Naive thymus-derived CD4-positive, alpha-beta T cell (primary cell): ENCODE measurements at places on chromosomes 11 and 22.

DNA sequence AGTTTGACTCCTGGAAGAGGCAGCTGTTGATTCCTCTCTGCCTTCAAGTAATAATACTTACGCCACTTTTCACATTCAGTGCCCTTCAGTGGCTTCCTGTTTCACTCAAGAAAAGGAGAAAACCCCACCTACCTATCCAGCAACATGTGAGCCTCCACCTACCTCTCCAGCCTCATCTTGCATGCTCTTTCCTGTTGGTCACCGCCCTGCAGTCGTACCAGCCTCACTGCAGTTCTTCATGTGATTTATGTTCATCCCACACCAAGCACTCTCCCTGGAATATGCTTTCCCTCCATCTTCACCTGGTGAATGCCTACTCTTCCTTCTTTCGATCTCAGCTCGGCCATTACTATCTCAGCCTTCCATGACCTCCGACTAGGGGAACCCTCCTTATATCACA is 21.8 kb upstream of the YWHAH start:
- no peak for DNase-seq

DNA sequence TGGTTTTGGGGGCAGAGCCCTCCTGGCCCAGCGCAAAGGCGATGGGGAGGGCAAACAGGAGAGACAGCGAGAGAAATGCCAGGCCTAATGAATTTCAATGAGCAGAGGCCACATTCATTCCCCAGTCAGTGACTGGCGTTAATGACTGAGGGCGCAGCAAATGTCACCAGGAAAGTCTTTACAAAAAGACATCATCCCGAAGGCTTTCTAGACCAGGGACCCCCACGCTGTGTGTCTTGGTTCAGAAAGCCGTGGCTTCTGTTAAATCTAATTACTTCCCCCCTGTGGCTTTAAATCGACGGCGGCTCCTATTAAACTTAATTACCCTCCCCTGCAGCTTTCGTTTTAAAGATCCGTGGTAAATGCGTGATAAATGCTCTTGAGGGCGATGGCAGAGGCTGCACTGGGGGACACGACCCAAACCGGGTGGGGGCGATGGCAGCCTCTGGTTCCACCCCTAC is 1.6 kb upstream of the FGF19 start:
- no peak for DNase-seq

DNA sequence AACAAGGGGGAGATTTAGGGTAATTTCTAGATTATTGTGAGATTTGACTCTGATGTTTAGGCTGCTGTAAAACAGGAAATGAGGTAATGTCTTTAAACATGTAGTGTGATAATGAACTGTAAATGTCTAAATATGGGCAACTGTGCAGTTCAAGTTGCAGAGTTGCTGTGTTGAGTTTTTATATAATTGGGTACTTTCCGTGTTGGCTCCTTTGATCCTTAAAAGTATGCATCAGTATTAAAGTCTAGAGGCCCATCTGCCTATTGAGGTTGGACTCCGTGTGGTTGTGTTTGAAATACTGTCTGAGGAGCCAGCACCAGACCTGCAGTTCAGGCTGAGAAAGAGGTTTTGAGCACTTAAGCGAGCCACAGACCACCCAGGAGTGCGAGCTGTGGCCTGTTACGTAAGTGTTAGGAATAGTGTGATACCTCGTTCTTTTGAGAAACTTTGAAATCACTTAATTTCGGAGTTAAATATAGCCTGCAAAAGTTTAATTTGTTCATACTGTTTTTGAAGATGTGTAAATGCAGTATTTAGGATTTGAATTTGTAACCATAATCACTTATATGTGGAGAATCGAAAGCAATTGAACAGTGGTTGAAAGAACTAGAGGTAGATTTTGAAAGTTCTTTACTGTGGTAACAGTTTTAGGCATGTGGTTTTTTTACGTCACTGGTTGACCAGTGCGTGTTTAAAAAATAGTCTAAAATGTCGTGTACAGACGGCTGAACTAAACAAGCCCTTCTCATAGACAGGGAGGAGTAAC is 9.0 kb downstream of the FAM118A start:
- peak; percentile 76 for DNase-seq

- peak; percentile 49 for DNase-seq
These were observed 17.8 kb downstream of the CHORDC1 start for GRCh38 chr11:90204832-90205646.

DNA sequence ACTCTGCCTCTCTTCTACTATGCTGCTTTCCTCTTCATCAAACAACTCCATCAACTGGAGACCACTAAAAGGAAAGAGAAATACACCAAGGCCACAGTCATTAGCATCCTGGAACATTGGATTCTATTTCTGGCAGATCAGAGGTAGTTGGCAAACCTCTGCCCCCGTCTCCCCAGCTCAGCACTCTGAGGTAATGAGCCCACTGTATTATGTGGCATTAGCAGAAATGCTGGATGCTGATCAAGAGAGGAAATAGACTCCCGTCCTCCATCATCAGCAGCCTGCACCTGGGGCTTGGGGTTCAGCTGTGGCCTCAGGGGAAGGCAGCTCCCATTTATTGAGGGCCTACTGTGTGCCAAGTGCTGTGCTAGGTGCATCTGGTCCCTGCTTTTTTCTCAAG is 9.0 kb upstream of the RASD2 start:
- DNase-seq: no peak

DNA sequence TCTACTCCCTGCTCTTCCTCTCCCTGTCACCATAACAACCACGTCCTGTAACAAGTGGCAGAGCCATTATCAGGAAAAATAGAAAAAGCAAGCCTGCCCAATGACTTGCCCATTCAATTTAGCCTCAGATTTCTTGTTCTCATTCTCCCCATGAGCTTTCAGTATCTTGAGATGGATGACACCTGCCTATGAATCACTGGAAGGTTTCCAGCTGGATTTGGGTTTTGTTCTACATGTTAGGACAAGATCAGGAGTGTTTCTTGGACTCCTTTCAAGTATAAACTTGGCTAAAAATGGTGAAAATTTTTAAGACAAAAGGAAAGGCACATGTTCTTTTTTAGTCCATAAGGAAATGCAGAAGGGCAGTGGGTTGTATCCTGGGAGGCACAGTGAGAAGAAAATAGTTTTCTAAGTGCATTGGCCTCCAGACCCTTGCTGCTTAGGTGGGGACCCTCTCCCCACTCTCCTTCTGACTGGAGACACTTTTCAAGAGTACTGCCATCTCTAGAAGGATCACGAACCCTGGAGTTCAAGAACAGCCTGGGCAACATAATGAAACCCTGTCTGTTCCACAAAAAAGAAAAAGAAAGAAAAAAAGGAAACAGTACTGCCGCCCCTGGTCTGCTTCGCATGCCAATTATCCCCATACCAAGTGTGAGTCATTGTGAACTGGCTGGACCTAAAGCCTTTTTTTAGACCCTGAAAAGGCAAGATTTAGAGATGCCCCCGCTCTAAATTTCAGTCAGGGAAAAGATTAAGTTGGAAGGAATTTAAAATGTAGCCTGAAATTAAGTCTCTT is 51.0 kb downstream of the MTNR1B start:
- DNase-seq: no peak

DNA sequence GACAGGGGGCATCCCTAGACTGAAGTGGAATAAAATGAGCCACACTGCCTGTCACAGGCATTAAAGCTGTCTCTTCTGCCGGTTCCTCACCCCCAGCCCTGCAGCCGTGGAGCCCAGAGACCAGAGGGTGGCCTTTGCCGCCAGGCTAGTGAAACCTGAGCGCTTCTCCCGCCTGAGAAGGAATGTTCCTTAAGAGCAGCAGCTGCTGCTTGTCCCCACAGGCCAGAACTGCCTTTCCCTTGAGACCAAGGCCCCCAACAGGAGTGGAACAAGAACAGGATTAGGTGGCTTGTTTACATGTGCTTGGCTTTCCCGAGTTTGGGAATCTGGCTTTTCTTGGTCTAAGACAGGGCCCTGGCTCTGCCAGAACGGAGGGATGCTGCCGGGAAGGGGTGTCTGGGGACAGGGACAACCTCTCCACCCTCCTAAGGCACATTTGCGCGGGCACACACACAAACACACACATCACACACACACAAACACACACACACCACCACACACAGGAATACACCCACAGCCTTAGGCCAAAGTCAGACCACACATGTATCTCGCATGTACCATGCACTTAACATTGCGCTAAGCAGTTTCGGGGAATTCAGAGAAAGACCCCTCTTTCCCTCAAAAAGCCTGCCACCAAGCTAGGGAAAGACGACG is 91.8 kb downstream of the FEZ1 start:
- DNase-seq: no peak

- DNase-seq: no peak
These were observed 34.8 kb downstream of the MRGPRX2 start for GRCh38 chr11:19025481-19026406.

- DNase-seq: no peak
These were observed 32.9 kb upstream of the SYT13 start for GRCh38 chr11:45319077-45319476.

DNA sequence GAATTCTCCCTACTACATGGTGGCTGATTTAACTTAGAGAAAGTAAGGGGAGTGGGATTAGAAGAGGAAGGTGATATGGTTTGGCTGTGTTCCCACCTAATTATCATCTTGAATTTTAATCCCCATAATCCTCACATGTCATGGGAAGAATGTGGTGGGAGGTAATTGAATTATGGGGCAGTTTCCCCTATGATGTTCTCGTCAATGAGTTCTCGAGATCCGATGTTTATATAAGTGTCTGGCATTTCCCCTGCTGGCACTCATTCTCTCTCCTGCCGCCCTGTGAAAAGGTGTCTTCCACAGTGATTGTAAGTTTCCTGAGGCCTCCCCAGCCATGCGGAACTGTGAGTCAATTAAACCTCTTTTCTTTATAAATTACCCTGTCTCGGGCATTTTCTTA is 169.3 kb downstream of the CASP12 start:
- DNase-seq: no peak

DNA sequence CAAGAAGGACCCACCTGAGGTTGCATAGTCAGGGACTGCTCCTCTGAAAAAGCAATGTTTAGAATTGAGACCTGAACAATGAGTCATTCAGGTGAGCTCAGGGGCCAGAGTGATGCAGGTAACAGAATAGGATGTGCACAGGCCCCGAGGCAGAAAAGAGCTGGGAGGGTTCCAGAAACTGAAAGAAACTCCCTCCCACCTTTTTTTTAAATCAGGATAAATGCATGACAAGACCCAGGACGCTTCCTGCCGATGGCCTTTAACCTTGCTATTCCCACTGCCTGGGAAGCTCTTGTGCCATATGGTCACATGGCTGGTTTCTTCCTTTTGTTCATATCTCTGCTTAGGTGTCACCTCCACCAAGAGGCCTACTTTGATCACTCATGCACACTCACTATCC is 214.2 kb upstream of the ZBED5 start:
- DNase-seq: no peak

- DNase-seq: no peak
These were observed 31.8 kb downstream of the FEZ1 start for GRCh38 chr11:125464270-125464662.

DNA sequence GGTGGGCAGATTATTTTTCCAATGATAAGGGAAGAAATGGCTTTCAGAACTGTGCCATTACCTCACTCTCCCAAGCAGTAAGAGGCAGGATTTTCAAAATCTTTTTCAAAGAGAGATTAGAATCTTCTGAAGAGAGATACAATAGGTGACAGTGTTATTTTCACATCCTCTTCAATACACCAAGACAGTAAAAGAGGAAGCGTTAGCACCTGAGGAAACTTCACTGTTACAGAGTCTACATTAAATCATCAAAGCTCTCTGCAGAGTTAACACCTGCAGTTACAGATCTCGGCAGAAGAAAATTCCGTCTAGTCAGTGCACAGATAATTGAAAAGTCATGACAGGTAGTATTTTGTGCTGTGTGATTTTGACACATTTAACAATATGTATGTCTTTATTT is 144.9 kb downstream of the PGR start:
- DNase-seq: no peak

DNA sequence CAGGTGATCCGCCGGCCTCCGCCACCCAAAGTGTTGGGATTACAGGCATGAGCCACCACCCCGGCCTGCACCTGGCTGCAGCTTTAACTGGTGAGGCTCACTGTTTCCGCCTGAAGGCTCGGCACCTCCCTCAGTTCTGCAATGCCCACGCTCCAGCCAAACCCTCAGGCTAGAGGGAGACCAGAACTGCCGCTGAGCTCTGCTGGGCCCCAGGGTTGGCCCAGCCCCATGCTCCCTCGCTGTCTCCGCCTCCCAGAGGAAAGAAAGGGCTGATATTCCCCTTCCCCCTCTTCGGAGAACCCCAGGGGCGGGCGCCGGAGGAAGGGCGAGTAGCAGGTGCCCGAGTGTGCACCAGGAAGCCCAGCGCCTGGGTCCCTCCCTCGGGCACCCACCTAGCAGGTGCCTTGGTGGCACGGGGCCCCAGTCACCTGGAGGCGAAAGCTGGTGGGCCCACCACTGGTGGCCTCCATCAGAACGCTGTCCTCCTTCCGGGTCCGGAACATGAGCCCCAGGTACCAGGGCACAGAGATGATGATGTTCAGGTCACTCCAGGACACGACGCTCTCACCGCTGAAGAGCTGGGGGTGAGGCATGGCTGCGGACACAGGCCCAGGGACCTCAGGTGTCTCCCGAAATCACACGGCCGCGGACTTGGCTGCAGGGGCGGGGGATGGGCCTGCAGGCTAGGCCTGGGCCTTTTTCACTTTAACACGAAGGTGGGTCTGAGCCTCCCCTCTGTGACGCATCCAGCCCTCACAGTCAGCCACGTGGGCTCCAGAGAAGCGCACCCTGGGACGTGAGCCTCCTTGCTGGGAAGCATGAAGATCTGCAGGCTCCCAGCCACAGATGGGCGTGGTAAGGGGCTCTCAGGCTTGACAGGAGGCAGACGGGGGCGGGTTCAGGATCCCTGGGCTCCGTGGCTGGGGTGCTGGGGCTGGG is 73.3 kb downstream of the TRMU start:
- DNase-seq: no peak

- DNase-seq: no peak
These were observed 11.2 kb downstream of the CCS start for GRCh38 chr11:66604155-66604554.

- no peak for DNase-seq
These were observed 650 bp upstream of the POU2AF3 start for GRCh38 chr11:111297696-111298095.

DNA sequence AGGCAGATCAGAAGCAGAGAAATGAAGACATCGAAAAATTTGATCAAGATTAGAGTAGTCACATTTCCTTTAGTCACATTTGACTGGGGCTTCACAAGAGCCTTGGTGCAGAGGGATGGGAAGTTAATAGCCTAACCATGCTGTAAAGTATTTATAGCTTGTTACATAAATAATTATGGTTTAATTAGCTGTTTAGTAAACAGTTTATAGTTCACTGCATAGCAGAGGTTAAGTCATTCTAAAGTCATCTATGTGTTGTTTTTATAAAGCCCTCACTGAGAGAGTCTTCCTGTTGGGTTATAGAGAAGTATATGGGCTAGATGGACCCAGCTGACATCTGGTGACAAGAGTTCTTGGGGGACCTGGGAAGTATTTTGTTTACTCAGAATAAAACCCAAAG is 47.1 kb downstream of the INSC start:
- DNase-seq: no peak

GRCh38 chr22:31995807-31996206 is 47.3 kb upstream of the SLC5A1 start:
- no peak for DNase-seq
